Midbrain (tissue), 1 donor: ENCODE measurements at places on chromosomes 12 and 14.

DNA sequence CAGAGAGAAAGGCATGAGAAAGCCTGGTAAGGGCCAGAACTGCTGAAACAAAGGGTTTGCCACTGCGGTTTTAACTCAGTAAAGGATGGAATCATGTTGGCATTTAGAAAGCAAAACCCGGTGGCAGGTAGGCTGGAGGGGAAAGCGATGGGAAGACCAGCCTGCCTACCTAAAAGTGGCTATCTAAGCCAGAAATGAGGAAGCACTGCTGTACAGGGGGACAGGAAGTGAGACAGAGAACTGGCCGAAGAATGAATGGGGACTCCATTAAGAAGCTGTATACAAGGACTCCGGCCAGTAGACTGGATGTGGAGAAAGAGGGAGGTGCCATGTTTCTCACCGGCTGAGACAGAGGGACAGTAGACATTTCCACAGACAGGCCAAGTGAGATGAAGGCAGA, 48.2 kb downstream of the PPM1H start:
- DNase-seq = no peak

- DNase-seq = no peak
Observed at GRCh38 chr12:66808606-66809005, 129.7 kb upstream of the GRIP1 start.

DNA sequence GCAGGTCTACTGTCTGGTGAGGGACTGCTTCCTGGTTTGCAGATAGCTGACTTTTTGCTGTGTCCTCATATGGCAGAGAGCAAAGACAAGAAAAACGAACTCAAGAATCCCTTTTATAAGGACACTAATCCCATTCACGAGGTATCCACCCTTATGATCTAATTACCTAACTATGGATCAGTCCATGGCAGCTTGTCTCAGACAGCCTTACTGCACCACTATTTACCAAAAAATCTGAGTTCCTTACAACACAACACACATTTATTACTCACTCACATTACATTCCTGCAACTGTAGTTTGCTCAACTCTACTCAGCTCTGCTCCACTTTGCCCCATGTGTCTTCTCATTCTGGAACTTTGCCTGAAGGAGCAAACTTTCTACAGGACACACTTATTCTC, 10.1 kb upstream of the SLC6A15 start:
- DNase-seq = no peak

- no peak for DNase-seq
Observed at GRCh38 chr14:60317609-60318008, 68.6 kb downstream of the PPM1A start.

DNA sequence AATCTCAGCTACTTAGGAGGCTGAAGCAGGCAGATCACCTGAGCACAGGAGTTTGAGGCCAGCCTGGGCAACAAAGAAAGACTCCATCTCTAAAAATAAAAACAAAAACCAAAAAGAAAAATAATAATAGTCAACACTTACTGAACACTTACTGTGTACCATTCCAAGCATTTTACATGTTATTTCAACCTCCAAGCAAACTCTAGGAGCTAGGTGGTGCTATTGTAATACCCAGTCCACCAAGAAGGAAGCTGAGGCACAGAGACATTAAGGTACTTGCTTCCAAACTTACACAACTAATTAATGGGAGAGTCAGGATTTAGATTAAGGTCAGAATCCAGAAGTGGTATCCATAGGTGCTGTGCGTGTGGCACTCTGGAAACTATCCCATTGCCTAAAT, 13.7 kb upstream of the OR6J1 start:
- DNase-seq = no peak

DNA sequence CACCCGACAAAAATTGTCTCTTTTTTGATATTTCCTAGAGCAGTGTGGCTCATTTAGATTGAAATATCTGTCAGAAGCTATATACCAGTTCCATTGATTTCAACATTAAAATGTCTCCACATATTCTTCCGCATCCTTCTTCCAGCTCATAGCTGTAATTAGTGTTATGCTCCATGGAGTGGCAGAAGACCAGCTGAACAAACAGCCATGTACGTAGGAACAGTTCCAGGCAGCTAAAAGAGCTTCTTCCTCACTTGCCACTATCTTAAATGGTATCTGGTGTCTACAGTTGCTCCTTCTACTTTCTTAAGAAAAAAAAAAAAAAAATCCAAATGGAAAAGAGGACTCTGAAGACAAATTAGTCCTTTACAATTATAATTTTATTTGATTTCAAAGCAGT, 848.0 kb downstream of the DIO2 start:
- no peak for DNase-seq

- no peak for DNase-seq
Observed at GRCh38 chr14:34507459-34507858, 32.0 kb downstream of the EAPP start.

DNA sequence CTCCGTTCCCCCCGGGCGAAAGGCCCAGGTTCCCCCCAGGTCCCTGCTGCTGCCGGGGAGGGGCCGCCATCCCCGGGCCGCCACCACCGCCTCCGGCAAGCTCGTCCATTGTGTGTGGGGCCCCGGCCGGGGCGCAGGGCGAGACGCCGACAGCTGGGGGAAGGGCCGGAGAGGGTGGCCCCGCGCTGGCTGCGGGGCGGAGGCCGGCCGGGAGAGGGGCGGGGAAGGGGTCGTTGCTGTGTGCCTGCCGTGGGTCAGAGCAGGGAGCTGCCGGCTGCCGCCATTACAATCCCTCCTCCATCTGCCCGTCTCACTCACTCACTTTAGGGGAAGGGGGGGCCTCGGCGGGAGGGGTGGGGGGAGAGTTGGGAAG, at the start of gene STRN3:
Gene STRN3, minus strand, starts transcription at position 303 of the 373 bp plus-strand sequence. Its CDS starts 194 bp downstream, at position 109.
- no peak for DNase-seq

DNA sequence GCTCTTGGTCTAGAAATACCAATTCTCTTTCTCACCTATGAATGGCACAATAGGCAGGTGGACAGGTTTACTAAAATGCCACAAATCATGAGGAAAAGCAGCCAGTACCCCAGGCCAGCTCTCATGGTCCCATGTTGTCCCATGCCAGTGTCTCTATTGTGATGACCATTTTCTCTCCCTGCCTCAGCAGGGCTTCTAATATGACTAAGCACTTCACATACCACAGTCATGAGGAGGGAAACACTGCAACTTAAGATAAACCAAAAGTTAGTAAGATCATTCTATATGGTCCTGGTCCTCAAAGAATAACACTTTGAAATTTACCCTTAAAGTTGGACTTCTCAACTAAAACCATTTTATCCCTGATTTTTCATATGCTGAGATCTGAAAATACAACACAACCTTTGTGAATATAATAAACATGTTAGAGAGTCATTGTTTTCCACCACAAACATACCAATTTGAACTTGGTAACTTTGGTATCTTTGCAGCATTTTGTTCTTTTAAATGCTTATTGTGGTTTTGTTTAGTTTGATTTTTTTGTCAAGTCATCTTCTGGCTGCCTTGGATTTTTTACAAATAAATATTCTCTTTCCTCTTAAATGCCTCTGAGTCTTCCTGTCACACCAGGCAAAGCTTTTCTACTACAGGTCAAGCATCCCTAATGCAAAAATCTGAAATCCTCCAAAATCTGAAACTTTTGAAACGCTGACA, 3.6 kb downstream of the TTC5 start:
- DNase-seq = no peak

DNA sequence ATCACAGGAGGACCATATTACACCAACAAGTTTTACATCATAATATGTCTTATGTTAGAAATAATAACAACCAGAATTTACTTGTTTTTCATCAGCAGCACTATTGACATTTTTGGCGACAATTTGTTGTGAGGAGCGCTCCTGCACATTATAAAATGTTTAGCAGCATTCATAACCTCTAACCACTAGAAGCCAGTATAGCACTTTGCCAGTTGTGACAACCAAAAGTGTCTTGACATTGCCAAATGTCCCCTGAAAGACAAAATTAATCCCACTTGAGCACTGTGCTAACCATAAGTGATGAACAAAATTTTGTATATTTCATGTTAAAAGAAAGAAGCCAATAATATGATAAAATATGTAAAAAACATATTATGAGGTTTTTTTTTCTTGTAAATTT, 356.9 kb upstream of the LMO3 start:
- no peak for DNase-seq

- DNase-seq = no peak
Observed at GRCh38 chr12:90099288-90099687, 390.6 kb upstream of the ATP2B1 start.

- DNase-seq = peak; percentile 86
Observed at GRCh38 chr12:45994736-45995135, 4.4 kb upstream of the SCAF11 start.

DNA sequence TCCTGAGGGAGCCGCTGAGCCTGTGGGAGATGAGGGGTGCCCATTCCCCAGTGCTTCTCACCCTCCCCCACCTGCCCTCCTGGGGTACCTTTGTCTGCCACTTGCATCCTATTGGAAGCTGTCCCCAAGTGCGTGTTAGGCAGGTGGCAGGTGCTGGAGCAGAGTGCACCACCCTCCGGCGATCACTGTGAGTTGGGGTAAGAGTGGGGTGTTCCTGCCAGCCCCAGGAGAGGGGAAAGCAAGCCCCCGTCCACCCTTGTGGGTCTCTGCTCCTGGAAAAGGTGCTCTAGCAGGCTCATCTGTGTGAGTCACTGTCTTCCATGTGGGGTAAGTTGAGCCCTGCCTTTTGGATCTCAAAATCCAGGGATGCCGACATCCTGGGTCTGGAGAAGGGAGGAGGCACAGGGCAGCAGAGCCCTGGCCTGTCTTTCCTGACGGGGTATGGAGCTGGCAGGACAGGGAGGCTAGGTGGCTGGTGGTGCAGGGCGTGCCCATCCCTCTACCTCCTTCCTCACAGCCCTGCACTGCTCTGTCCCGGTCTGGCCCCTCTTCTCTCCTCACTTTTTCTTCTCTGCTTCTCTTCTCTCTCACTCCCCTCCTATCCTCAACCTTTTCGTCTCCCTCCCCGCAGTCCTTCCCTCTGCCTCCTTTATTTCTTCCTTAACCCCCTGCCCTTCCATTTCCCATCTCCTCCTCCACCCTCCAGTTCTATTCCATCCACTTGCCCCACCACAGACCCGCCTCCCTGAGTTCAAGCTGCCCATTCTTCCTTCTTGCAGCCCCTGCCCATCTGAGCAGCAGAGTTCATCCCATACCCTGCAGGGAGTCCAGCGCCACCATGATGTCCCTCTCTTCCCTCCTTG, 20.1 kb upstream of the KRT7 start:
- no peak for DNase-seq

DNA sequence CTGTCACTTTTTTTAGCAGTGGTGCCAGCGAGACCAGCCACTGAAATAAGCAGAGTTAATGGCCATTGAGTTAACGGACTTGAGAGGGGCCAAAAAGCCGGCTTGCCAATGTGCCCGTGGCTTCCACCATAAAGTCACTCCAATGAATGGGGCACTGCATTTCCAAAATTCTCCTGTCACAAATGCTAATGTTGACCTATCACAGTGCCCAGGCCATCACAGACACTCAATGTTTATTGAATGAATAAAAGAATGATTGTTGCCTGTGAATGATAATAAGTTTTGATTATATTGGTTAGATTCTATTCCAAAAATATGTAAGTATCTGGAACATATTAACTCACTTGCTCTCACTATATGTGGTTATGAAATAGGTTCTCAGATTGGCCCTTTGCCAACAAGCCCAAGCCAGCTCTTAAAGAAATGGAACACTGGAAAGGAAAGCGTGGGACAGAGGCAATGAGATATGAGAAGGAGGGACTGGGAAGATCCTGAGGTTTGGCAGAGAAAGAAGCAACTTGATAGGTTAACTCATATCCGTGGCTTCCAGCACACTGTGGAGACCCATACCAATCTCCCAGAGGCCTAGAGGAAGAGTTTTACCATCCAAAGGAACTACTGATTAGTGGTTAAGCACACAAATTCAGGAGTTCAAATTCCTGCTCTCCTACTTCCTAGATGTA, 108.7 kb downstream of the BTG1 start:
- no peak for DNase-seq
